Stimulated activated CD4-positive, alpha-beta T cell treated with anti-CD3 and anti-CD28 coated beads, Interleukin-4, amount 100 ng/mL, for 4 hours (primary cell): ENCODE measurements at places on chromosomes 13 and 19.

DNA sequence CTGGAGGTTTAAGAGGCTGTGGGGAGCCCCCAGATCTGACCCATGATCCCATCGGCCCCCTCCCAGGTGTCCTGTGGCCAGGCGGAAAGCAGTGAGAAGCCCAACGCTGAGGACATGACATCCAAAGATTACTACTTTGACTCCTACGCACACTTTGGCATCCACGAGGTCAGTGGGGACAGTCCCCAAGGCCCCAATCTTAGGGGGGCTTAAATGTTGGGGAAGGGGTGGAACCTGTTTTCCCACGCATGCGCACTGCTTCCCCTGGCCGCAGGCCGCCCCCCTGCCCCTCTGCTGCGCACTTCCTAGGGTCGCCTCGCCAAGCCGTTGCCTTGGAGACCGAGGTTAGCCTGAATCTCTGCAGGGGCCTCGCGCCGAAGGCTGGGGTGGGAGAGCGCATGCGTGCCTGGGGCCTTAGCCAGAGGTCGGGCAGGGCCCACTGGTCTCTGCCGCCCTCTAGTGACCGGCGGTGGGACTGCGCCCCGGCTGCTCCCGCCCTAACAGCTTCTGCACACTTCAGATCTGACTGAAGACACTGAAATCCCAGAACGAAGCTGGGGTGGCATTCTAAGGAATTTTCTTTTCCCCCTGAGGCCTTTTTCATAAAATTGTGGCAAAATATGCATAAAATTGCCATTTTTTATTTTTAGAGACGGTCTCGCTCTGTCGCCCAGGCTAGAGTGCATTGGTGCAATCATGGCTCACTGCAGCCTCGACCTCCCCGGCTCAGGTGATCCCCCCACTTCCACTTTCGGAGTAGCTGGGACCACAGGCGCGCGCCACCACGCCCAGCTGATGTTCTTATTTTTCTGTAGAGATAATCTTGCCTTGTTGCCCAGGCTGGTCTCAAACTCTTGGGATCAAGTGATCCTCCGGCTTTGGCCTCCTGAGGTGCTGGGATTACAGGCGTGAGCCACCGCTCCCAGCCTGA lies 3.6 kb downstream of the PRMT1 start:
- DNase-seq, result peak; percentile 96

DNA sequence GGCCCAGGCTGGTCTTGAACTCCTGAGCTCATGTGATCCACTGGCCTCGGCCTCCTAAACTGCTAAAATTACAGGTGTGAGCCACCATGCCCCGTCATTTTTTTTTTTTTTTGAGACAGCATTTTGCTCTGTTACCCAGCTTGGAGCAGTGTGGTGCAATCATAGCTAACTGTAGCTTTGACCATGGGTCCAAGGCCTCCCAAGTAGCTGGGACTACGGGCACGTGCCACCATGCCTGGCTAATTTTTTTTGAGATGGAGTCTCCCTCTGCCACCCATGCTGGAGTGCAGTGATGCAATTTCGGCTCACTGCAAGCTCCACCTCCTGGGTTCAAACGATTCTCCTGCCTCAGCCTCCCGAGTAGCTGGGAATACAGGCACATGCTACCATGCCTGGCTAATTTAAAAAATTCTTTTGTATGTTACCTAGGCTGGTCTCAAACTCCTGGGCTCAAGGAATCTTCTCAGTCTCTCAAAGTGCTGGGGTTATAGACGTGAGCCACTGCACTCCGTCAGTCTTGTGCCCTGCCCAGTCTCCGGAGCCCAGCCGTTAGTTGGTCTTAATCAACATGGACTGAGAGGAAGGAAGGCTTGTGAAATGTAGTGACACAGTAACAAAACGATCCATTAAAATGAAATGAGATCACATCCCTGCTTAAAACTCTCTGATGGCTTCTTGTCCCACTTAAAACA lies 1.4 kb upstream of the LRG1 start:
- DNase-seq, result no peak

DNA sequence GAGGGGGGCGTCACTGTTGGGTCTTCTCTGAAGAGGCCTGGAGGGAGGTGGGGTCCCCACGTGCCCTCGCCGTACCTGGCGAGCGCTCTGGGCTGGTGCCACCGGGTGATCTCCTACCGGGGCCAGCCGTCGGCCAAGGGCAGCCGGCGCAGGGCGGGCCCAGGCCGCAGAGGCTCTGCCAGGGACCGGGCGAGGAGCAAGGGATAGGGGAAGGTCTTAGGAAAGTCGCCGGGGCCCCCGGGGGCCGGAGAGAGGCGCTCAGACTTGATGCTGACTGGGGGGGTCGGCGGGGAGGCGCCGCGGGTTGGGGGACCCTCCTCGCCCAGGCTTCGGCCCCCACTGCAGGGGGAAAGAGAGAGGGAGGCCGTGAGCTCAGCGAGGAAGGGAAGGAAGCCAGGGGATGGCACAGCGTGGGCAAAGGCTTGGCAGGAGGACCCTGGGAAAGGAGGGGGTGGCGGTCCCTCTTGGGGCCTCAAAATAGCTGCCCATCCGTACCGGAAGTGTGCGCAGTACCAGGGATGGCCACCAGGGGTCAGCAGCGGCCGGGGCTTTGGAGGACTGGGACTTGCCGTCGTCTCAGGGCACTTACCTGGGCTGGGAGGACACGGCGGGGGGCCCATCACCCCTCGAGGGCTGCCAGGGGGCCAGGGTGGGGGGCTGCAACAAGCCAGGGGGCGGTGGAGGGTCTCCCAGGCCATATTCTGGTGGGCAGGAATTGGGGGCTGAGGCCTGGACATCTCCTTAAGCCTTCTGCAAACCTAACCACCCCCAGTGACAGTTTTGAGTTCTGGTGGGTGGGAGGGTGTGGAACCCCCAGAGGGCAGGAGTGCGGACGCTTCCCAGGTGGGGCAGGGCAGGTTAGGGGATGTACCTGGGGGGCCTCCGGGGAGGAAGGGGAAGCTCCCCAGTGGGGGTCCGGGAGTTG lies 7.7 kb upstream of the TMEM161A start:
- DNase-seq, result peak; percentile 71

GRCh38 chr19:30006207-30006606 lies 64.2 kb downstream of the URI1 start:
- DNase-seq, result no peak

DNA sequence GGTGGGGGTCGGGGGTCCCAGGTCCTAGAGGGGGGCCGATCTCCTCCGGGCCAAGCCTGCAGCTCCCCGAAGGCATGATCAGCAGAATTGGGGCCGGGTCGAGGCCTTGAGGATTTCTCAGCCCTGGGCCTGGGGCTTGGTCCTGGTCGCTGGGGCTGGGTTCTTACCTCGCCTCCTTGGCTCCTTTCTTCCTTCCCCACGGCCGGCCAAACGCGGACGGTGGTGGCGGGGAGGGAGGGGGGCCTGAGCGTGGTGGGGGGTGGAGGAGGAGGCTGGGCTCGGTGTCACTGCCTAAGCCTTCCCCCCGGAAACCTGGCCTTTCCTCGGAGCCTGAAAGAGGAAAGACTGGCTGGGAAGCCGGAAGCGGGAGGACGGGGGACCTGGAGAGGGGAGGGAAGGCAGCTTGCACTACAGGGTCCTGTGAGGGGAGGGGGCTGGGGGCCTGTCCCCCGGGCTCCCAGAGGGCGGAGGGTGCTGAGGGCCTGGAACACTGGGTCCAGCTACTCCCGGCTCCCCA lies at the start of gene ZNF579:
ZNF579 (minus strand) TSS at position 221 of the 517 bp plus-strand sequence. CDS start 1,209 bp downstream, outside the sequence.
- peak; percentile 70 for DNase-seq

- DNase-seq, result no peak
Measured at GRCh38 chr19:55620410-55621204, 3.8 kb downstream of the ZNF784 start.

DNA sequence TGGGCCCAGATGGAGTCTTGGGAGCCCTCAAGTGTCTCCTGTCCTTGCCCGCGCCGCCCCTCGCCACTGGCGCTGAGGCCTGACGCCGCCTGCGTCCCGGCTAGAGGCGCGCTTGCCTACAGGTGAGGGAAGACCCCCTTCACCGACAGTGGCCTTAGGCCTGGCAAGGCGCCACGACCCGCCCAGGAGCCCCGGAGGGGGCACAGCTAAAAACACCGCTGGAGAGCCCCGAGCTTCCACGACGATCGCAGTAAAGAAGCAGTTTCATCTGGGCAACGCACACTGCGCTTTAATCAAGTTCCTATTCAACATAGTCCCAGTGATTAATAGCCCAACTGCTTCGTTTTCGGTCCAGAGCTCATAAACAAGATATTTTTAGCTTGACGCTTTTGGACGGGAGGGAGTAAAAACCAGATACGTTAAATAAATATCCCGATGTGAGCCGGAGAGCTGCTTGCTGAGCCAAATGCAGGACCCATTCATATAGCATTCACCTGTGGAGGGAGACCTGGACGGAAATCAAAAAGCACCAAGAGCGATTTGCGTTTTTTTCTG lies 1.5 kb upstream of the CEBPA start:
- no peak for DNase-seq

- no peak for DNase-seq
Measured at GRCh38 chr13:112776971-112777370, 87.1 kb downstream of the ATP11A start.

DNA sequence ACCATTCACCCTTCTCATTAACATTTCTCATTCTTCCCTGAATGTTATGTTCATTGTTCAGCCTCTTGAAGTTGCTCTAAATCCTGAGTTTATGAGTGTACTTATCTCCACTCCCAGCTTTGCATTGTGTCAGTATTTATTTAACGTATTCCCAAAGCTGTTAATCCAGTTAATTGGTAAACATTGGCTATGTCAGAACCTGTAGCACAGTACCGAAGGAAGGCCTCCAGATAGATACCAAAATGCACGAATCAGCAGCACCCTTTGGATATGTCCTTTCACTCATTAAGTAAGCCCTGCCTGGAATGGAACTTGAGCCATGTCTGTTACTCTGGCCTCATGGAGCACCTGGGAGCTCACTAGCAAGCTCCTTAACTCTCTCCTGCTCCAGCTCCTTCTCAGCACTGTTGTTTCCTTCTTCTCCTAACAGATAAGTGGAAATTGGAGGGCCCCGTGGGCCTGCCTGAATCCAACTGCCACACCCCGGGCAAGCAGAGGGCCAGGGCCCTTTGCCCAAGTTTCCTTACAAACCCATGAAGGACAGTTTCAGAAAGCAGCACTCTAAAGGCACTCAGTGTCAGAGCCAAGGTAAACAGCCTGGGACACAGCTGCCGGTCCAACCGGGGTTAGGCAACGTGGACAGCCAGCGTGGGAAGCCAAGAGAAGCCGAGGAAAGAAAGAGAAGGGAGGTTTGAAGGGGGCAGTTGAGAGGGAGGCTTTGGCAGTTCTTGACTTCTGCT lies 155.0 kb upstream of the SERP2 start:
- no peak for DNase-seq

- DNase-seq, result no peak
Measured at GRCh38 chr19:51142119-51142518, at the start of gene SIGLEC7. TSS of gene SIGLEC7 (plus strand) at chr19:51142301. CDS start at chr19:51142370, 69 bp downstream.

GRCh38 chr13:47549219-47549752 lies 451.8 kb downstream of the SUCLA2 start:
- DNase-seq, result no peak

DNA sequence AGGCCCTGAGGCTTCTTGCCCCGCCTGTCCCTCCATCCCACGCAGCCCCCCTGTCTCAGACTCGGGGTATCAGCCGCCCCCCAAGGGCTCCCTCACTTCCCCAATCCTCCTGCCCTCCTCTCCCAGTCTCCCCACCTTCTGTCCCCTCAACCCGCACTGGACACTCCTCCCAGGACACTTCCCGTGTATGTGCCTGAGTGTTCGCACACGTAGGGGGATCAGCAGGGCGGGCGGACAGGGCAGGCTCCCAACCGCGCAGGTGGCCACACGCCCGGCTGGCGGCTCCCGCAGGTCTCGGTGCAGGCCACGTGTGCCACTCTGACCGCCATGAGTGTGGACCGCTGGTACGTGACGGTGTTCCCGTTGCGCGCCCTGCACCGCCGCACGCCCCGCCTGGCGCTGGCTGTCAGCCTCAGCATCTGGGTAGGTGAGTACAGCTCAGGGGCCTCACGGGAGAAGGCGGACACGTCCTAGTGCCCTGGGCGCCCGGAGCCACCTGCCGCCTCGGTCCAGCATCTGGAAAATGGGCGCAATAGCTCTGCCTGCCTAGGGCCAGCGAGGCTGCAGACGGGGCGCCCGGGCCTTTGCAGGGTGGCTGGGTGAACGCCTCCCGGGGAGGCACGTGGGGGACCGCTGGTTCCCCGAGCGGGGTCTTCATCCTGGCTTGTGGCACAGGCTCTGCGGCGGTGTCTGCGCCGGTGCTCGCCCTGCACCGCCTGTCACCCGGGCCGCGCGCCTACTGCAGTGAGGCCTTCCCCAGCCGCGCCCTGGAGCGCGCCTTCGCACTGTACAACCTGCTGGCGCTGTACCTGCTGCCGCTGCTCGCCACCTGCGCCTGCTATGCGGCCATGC lies 2.3 kb downstream of the KISS1R start:
- peak; percentile 42 for DNase-seq

DNA sequence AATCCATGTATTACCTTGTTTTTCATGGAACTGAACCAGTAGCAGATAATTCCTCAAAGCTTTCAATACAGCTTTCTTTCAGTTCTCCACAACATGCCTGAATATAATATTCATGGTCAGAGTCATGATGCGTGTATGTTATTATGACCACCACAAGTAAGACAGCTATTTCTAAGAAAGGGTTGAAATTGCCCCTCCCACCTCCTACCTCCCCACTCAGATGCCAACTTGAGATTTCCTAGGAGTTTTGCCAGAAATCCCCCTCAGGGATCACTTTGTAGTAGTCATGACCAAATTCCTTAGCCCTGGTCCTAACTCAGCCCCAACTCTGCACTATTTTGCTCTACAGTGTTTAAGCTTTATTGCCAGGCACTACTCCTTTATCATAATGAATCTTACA lies 69.9 kb upstream of the RAP2A start:
- DNase-seq, result no peak

DNA sequence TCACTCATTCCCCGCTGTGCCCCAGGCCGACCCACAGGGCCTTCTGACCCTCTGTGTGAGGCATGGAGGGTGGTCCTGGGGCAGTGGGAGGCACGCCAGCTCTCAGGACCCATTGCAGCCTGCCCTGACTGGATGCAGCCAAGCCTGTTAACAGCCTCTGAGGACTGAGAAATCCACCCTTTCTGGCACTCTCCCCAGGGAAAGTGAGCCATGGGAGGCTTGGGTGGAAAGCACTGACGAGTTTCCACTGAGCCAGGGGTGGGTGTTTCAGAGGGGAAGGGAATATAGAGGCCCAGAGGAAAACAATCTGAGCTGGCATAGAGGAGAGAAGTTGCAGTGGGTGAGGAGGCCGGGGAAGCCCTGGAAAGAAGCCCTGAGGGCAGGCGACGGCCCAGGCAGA lies 30.6 kb upstream of the SLC7A10 start:
- no peak for DNase-seq

DNA sequence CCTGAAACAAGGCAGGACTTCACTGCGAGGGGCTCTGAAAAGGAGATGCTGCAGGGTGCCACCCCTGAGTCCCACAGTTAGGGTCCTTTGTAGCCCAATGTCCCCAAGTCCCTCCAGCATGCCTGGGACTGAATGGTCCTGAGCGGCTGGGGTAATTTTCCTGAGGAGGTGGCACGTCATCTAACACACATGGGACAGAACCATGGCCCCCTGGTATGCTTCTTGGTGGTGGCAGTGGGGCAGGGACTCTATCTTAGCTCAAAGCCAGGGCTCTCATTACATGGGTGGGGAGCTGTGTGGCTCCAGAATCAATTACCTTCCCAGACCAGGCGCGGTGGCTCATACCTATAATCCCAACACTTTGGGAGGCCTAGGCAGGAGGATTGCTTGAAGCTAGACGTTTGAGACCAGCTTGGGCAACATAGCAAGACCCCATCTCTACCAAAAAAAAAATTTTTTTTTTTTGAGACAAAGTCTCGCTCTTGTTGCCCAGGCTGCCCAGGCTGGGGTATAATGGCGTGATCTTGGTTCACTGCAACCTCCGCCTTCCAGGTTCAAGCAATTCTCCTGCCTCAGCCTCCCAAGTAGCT lies 7.9 kb upstream of the SLC7A9 start:
- no peak for DNase-seq
